ENCODE measurements at places on chromosomes 6 and 20.

DNA sequence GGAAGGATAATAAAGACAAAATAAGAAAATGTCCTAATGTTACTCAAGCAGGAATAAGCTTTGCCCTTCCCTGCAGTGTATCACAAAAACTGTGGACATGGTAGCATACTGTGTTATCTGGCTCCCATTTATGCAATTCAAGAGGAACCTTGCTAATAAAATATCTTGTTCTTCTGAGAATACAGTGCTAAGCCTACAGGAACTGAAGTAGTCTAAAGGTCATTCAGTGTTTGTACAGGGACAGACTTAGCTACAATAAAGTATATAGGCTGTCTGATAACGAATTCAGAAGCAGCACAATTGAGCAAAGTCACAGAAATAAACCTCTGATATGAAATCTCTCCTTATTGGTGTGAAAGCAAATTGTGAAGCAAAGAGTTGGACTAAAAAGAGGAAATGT lies 59.6 kb upstream of the SDHAF4 start:
- DNase-seq = no peak

GRCh38 chr6:150352321-150353296 lies 16.2 kb upstream of the IYD start:
- no peak for DNase-seq

GRCh38 chr6:99521633-99522151 lies 6.5 kb upstream of the USP45 start:
- no peak for DNase-seq

- DNase-seq = no peak
These were observed 79.9 kb upstream of the BHLHE23 start for GRCh38 chr20:63086421-63087235.

- no peak for DNase-seq
These were observed 79.9 kb downstream of the CEBPB start for GRCh38 chr20:50270569-50270968.

GRCh38 chr6:148535976-148536375 lies 193.3 kb downstream of the SASH1 start:
- DNase-seq = no peak

DNA sequence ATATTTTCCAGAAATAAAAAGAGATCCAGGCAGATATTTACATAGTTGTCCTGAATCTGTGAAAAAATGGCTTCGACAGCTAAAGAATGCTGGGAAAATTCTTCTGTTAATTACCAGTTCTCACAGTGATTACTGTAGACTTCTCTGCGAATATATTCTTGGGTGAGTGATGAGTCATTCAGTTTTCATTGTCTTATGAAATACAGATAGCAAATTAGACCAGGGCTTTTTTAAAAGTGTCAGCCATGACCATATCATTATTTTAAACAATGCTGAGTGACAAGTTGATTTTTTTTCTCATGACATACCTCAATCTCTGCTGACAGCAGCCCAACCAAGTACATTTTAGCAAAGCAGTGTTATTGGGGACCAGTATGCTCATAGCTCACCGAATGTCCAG lies 32.8 kb downstream of the TSPYL4 start:
- no peak for DNase-seq

DNA sequence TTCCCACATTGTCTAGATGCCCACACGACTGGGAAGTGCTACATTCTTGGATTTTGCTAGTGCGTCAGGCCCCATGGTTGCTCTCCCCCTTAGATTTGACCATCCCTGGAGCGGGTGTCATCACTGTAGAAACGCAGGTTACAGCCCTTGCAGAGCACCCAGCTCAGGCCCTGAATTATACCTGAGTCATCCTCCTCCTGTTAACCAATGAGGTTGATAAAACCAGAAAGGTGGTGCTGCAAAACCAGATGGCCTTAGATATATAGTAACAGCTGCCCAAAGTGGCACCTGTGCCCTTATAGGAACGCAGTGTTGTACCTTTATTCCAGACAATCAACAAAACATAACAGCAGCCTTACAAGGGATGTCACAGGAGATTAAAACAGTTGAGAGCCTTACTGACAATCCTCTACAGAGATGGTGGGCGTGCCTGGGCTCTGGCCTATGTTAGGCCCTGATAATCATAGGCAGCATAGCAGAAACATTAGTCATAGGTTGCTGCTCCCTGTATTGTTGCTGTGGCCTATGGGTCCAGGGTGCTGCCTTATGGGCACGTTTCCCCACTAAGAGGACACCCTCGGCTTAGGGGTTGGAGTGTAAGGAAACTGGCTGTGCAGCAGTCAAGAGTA lies 33.6 kb upstream of the HSF2 start:
- no peak for DNase-seq

DNA sequence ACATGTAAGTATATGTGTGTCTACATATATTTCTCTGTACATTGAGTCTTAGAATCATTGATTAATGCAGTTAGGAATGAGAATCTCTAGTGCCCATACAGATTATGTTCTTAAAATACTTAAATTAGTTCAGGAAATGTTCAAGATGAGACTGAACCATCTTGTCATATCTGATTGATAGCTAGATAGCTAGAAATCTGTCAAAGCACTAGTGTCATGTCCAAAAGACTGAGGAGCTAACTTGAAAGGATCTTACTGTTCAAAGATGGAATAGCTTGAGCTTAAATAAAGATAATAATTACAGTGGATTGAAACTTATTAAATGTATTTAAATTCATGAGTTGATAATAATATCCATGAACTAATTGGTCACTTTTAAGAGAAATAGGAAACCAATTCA lies 191.7 kb upstream of the TCF21 start:
- DNase-seq = no peak

DNA sequence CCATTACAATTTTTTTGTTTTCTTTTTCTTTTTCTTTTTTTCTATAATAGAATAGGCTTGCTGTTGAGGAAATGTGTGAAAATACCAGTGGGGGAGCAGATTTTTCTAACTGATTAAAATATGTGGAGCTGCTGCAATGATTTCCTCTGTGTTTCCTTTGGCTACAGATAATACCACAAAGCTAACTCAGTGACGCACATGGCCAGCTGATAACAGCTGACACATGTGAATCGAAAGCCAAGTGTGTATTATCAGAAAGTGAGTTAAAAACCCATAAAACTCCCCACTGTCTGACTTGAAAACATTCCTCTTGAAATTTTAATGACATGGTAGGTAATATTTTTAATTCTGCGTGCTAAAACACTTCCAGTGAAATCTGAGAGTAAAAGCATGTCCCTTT lies 70.8 kb upstream of the AHI1 start:
- DNase-seq = peak; percentile 27

GRCh38 chr6:122853259-122853995 lies 64.4 kb downstream of the SMPDL3A start:
- no peak for DNase-seq

- no peak for DNase-seq
These were observed 255.6 kb downstream of the ERMARD start for GRCh38 chr6:170006900-170007467.

DNA sequence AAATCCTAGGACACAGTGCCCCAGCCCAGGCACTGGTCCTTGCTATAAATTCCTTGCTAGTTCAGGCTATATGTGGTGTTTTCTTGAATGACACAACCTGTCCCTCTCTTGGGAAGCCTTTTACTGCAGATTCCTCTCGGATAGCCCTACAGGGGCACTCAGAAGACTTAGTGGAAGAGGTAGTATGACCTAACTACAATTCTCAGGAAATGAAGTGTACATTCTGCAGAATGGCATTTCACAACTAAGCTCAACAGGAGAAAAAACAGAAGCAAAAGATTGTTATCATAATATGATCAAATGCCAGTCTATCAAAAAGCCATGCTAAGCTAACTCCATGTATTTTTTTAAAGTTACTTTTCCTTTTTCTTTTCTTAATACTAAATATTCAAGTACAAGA lies 66.3 kb upstream of the FBXL4 start:
- no peak for DNase-seq

- no peak for DNase-seq
These were observed 48.5 kb downstream of the TGM2 start for GRCh38 chr20:38116409-38117165.

GRCh38 chr6:142679907-142680700 lies 264.9 kb downstream of the HIVEP2 start:
- no peak for DNase-seq

GRCh38 chr20:36820928-36821327 lies 47.4 kb upstream of the DSN1 start:
- DNase-seq = no peak

GRCh38 chr6:117168296-117169063 lies 96.9 kb upstream of the VGLL2 start:
- no peak for DNase-seq

- DNase-seq = no peak
These were observed 39.7 kb upstream of the ZFP64 start for GRCh38 chr20:52231230-52231746.

GRCh38 chr6:150702675-150703074 lies 103.0 kb downstream of the PLEKHG1 start:
- no peak for DNase-seq

DNA sequence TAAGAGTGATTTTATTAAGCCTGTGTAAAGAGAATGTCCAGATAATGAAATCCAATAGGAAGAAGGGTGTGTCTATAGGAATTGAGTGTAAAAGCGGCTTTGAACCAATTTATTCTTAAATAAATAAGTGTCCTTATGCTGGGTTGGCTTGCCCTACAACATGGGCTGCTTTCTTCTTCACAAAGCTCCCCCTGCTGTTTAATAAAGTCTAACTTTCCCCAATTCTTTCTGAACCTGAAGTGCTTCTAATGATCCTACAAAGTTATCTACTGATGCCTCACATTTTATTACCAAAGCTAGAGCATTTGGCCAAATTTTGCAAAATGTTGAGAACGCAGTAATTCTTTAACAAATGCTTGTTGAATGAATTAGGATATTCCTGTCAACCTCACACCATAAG lies 36.3 kb upstream of the SIRT5 start:
- DNase-seq = no peak

DNA sequence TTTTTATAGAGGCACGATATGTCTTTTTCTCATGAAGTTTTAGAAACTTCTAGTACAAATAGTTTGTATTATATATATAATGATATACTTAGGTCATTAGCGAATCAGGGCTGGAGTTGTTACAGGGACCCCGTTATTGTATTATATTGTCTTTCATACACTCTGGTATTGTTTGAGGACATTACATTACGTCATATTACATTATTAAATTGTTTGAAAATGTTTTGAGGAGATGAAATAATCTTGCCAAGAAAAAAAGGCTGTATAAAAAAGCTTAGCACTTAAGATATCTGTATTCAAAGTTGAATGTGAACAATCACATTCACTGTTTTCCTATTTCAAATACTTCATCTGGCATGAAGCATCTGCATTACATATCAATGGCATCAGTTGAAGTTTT lies 239.6 kb upstream of the ASCC3 start:
- no peak for DNase-seq

GRCh38 chr6:21856844-21857243 lies 263.3 kb downstream of the SOX4 start:
- no peak for DNase-seq

GRCh38 chr6:64777941-64778785 lies 928.9 kb downstream of the EYS start:
- DNase-seq = no peak

GRCh38 chr20:45100563-45101245 lies at the start of gene KCNS1:
Gene KCNS1 (minus strand): TSS chr20:45101127. CDS start chr20:45099236, 1,891 bp downstream.
- DNase-seq = no peak

- no peak for DNase-seq
These were observed 86.0 kb downstream of the TIAM2 start for GRCh38 chr6:155080881-155081845.

GRCh38 chr6:13261464-13261994 lies 66.8 kb downstream of the TBC1D7 start:
- DNase-seq = no peak

GRCh38 chr6:153862139-153862538 lies 176.9 kb upstream of the OPRM1 start:
- DNase-seq = no peak

DNA sequence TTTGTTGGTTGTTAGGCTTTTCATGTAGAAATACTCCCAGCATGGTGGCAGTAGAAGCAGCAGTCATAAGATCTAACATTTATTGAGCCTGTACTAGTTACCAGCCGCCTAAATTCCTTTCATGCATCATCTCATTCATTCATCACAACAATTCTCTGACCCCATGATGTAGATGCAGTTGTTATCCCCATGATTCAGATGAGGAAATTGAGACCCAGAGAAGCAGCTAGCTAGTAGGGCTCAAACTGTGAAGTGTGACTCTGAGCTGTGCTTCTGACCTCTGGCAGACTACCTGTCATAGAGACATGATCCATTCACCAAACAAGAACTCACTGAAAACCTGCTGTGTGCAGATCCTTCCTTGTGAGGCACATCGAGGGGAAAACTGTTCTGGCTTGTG lies 16.9 kb downstream of the RREB1 start:
- no peak for DNase-seq

GRCh38 chr6:148508401-148509041 lies 165.9 kb downstream of the SASH1 start:
- DNase-seq = no peak

DNA sequence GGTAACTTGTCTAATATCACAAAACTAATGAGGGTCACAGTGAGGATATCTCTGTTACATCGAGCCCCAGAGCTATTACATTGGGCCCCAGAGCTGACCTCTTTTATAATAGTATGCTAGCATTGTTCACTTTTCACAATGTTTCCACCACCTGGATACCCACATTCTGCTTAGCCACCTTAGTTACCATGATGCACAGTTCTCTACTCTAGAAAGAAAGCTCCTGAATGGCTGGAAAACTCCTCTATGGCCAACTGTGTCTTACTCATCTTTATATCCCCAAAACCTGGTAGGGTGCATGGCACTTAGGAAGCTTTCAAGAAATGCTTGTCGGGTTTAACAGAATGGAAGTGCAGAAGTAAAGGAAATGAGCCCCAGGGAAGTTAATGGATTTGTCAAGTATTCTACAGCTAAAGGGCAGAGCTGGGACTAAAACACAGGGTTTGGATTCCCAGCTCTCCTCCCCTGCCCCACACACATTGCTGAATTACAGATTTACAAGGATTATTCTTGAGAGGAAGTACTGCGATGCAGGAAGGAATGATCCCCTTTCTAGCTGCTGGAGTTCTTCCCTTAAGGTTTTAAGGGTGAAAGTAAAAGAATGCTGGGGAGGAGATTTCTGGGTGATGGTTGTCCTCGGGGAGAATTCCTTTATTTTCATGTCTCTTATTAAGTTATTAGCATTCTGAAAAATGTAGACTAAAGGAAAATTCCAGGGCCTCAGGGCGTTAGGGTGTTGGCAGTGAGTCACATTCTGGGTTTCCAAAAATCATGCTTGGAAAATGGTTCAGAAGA lies 16.1 kb upstream of the HINT3 start:
- DNase-seq = no peak

- DNase-seq = no peak
These were observed 24.6 kb downstream of the TBXT start for GRCh38 chr6:166143011-166143410.

DNA sequence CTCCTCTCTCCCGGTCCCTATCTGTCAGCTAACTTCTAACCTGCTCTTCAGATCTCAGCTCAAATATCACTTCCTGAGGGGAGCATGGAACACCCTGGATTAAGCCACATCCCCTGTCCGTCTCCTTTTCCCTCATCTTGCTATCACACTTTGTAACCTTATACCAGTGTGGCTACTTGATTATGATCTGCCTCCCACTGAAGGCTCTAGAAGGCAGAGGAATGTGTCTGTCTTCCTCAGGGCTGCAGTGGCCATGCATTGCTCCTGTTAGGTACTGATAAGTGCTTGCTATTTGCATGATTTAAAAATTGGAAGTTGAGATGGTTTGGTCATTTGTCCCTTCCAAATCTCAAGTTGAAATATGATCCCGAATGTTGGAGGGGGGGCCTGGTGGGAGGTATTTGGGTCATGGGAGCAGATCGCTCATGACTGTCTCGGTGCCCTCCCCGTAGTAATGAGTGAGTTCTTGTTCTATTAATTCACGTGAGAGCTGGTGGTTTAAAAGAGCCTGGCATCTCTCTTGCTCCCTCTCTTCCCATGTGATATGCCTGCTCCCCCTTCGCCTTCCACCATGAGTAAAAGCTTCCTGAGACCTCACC lies 71.4 kb downstream of the PLCB4 start:
- DNase-seq = no peak
